ENCODE measurements at places on chromosomes 6 and 20.

DNA sequence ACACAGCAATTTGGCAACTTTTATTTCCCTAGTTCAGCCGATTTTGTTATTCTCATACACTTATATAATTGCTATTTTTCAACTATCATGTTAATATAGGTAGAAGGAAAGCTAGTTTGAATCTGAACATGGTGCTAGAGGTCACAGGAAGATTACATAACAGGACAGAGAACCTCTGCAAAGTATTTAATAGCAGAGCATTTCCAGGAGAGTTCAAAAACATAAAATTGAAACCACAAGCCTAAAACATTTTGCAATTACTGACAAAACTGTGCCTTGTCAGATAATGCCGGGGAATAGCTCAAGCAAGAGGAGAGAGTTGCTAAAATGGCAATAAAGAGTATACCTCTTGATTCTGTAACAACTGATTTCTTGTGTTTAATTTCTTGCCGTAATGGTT, 70.8 kb downstream of the TFAP2B start:
- DNase-seq: no peak

- no peak for DNase-seq
Measured at GRCh38 chr6:20692023-20692422, 157.8 kb downstream of the CDKAL1 start.

GRCh38 chr6:90072935-90073464, 178.7 kb downstream of the GJA10 start:
- DNase-seq: no peak

DNA sequence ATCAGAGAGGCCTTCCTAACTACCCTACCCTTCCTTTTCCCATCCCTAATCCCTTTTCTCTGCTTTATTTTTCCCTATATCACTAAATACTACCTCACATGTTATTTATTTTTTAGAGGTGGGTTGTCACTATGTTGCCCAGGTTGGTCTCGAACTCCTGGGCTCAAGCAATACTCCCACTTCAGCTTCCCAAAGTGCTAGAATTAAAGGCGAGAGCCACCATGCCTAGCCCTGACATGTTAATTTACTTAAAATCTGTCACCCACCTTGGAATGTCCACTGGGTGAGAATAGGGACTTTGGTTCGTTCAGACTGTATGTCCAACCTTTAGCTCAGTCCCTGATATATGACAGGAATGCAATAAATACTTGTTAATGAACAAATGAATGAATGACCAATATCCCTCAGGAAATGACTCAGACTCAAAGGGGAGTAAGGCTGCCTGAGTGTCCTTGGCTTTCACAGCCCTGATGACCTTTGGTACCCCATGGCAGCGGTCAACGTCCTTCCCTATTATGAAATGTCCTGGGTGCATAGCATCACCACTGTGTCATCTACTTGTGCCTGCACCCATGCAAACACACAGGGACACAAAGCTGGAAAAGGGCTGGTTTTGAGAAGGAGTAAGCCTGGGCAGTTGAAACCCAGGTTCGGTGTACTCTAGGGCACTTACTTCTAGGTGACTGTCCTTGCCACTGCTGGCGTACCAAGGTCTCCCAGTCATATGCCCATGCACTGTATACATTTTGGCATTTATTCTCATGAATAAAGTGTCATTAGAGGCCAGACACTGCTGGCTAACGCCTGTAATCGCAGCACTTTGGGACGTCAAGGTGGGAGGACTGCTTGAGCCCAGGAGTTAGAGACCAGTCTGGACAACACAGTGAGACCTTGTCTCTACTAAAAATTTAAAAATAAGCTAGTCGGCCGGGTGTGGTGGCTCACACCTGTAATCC, 26.5 kb downstream of the BCL2L1 start:
- no peak for DNase-seq

DNA sequence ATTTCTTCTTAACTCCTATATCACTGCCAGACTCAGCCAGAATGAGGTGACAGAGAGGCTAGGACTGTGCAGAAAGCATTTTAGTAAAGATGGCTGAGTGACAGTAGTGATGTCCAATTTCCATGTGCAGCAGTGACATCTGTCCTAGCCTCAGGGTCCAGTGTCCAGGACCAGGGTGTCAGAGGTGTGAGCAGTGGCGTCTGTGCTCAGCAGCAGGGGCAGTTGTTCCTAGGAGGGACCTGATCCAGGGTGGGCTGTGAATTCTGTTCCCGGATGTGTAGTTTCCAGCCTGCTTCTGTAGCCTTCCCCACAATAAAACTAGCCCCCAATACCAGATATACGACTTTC, 6.0 kb downstream of the HLA-B start:
- DNase-seq: no peak

DNA sequence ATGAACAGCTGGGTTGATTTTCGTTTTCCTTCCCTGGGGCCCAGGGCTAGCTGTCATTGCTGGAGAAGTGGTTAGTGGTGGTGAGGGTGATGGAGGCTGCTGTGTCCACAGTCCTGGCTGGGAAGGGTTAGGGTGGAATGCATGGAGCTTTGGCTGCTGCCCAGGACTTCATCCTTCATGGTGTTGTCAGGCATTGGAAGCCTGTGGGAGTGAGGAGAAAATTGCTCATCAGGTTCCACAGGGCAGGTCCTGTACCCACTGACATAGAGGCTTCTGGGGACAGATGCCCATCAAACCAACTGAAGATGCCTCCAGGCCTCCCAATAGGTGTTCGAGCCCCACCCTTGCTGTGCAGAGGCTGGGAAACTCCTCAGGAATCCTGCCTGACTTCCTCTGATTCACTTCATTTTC, 262.4 kb upstream of the SUPT3H start:
- DNase-seq: no peak

GRCh38 chr20:56400001-56400640, 7.7 kb downstream of the CSTF1 start:
- no peak for DNase-seq

GRCh38 chr6:27743787-27744186, 168.4 kb downstream of the OR2B2 start:
- no peak for DNase-seq

GRCh38 chr6:80523010-80523409, 416.5 kb downstream of the BCKDHB start:
- no peak for DNase-seq

GRCh38 chr6:136612666-136613389, 62.6 kb upstream of the MAP7 start:
- no peak for DNase-seq

GRCh38 chr6:53440336-53440945, 91.7 kb upstream of the ELOVL5 start:
- no peak for DNase-seq

DNA sequence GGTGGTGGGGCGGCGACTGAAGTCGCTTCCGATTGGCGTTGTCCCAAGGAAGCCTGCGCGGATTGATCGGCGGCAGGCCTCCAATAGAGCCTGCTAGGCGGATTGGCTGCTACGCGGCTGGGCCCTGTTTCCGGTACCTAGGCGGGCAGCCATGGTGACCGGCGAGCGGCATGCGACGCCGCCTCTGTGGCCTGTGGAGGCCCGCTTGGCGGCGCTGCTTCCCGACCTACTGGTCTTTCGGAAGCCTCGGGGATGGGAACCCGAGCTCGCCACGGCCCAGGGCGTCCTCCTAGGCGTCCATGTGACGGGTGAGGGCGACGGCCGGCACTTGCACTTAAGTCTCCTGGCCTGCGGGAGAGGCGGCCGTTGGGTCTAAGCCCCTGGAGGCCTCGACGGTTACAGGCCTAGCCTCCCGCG, 28.1 kb downstream of the NFYA start:
- peak; percentile 76 for DNase-seq

DNA sequence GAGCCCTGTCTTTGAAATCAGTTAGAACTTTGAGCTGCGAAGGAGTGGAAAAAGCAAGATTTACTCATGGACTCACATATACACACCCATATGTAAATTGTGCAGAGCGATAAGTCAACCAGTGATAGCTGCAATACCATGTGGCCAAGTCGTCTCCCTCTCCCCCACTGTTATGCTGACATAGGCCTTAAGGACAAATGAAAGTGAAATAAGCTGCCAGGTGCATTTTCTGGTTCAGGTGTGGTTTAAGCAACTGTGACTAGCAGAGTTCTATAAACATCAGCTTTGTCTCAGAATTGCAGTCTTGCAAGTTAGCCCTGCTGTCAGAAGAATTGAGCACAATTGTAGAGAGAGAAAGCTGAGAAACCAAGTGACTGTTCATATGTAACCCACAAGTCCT, 9.6 kb downstream of the FAM83B start:
- no peak for DNase-seq

GRCh38 chr20:48326434-48326691, 501.4 kb downstream of the PREX1 start:
- DNase-seq: no peak

DNA sequence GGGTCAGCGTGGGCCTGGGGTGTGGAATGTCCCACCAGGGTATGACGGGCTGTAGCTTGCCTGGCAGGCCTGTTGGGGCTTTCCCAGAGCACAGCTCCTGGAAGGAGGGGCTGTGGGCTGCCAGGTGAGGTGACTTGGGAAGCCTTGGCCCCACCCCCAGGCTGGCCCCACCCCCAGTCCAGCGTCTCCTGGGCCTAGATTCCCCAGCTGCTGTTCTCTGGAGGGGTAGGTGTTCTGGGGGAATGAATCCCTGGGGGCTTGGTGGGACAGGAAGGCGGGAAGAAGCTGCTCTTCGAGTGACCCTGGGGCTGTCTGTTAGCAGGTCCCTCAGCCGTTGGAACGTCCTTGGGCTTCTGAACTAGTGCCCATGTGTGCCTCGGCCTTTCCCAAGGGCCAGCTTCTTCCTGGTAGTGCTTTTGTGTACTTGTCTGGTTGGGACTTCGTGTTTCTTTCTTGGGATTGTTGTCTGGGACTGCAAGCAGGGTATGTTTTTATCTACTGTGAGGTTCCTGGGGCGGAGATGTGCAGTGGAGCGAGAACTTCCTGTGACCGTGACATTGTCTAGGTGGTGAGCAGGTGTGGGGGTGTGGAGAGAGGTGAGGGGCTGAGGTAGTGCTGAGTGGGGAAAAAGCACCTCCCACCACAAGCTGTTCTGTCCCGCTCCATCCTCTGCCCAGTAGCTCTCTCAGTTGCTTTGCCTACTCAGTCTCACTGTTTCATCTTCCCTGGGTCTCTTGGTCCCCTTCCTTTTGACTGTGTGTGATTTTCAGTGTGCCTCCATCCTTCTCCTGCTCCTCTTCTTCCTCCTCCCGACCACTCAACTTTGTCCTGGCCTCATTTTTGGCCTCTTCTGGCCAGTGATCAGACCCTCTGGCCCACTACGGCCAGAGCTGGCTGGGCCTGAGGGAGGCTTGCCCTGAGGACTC, 1.3 kb upstream of the DDR1 start:
- no peak for DNase-seq

DNA sequence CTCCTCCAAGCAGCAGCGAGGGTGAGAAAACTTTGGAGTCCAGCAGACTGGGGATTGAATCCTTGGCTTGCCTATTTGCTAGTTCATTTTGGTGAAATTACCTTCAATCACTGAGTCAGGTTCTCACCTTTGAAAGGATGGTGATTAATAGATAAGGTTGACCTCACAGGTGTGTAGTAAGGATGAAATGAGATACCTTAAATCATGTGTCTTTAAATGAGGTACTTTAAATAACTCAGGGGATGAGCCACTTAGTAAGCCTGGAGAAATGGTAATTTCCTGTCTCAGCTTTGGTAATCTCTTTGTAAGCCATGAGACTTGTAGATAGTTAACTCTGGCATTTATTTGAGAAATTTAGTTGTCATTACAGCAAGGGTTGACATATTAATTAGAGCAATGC, 70.2 kb downstream of the TULP4 start:
- DNase-seq: no peak

- no peak for DNase-seq
Measured at GRCh38 chr6:36827261-36828079, 11.8 kb downstream of the CPNE5 start.

DNA sequence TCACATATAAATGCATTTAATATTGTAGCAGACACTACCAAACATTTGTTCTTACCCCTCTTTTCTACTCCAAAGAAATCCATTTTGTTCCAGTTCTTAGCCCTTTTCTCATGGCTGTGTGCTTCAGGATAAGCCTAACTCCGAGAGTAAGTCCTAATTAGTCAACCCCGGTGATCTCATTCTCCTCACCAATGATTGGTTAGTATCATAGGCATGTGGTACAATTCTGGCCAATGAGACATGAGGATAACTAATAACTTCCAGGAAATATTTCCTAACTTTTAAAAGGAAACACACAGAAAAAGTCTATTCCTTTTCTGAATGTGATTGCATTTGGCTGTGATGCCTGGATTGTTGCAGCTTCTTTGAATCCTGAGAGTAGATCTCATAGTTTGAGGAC, 116.0 kb downstream of the GPR63 start:
- no peak for DNase-seq

GRCh38 chr6:404685-405423, 13.3 kb downstream of the IRF4 start:
- DNase-seq: no peak

DNA sequence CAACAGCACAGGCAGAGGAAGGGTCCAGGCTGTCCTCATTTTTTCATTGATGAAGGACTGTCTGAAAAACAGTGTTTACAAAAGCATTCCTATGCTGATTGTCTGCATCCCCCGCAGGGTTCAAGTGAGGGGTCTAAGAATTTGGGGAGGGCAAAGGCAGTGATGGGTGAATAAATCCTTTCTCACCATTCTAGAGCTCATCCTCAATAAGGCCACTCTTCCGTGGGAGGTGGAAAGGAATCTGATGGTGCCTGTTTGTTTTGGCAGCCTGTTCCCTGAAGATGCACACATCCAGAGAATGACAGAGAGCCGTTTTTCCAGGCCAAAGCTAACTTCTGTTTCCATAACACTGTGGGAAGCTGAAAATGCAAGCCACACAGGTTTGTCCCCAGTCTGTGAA, 164.5 kb downstream of the MOXD1 start:
- no peak for DNase-seq

- DNase-seq: no peak
Measured at GRCh38 chr20:47818996-47819609, 33.8 kb upstream of the SULF2 start.

DNA sequence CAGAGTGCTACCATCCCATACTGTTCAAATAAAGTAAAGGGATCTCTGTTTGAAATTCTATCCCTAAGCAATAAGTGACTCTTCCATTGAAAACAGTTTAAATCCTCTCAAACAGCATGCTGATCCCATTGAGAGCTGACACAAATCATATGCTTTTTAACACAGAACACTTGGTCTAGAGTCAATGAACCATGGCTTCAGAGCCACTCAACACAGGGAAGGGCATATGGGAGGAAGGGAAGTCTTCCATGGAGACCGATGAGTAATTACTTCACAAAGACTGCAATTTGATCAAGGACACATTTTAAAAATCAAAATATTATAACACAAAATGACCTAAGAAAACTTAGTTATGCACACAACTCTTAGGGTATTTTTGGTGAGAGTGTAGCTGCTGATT, 1073.0 kb upstream of the MAP3K7 start:
- DNase-seq: no peak

DNA sequence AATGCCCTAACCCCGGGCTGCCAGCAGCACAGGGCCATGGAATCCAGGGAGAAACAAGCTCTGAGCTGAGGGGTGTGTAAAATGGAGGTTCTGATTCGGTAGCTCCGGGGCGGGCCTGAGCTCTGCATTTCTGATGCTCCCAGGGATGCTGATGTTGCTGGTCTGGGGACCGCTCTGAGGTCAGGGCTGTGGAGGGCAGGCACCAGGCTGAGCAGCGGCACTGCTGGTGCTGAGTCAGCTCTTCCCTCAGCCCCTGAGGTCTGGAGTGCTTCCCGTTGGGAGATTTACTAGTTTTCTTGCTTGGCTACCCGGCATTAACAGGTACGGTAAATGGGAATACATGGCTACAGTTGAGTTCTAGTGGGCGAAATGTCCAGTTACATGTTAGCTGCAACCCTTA, 18.6 kb upstream of the CST3 start:
- no peak for DNase-seq

GRCh38 chr20:25730862-25731261, 34.2 kb upstream of the ZNF337 start:
- DNase-seq: no peak

- DNase-seq: no peak
Measured at GRCh38 chr6:4593951-4594350, 182.3 kb upstream of the CDYL start.
